Activated gamma-delta T cell treated with Interleukin-2 at 50 U/mL for 16 hours (primary cell): ENCODE measurements at places on chromosomes 2 and 18.
A peak's percentile ranks its signal among the peaks of the same experiment; 100 is the strongest.

GRCh38 chr2:149564983-149565382 lies 22.6 kb downstream of the MMADHC start:
- no peak for DNase-seq

DNA sequence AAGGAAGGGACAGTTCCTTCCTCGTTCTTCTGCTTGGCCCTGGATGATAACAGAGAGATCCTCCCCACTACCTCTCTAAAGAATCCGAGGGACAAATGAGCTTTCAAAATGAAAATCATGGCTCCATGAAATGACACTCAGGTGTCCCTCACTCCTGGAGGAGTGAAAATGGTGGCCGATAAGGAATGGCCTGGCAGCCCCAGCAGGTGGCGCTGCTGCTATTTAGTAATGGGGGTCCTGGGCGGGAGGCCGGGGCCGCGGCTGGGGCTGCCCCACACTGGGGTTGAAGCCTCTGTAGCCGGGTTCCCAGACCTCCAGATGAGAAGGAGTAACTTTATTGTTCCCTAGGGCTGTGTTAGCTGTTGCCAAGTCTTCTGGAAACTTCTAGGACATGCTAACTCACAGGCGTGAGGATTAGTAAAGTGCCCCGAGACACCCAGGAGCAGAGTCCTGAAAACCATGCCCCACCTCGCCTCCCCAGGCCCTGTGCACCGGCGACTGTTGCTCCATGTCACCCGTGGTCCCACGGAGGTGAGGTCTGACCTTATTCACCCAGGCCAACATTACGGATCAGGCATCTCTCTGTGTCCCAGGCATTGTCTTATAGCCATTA lies 138.0 kb downstream of the CTIF start:
- peak; percentile 55 for DNase-seq

GRCh38 chr18:5286525-5286924 lies 9.0 kb downstream of the ZBTB14 start:
- no peak for DNase-seq

GRCh38 chr2:229868794-229869193 lies 53.0 kb downstream of the TRIP12 start:
- no peak for DNase-seq

DNA sequence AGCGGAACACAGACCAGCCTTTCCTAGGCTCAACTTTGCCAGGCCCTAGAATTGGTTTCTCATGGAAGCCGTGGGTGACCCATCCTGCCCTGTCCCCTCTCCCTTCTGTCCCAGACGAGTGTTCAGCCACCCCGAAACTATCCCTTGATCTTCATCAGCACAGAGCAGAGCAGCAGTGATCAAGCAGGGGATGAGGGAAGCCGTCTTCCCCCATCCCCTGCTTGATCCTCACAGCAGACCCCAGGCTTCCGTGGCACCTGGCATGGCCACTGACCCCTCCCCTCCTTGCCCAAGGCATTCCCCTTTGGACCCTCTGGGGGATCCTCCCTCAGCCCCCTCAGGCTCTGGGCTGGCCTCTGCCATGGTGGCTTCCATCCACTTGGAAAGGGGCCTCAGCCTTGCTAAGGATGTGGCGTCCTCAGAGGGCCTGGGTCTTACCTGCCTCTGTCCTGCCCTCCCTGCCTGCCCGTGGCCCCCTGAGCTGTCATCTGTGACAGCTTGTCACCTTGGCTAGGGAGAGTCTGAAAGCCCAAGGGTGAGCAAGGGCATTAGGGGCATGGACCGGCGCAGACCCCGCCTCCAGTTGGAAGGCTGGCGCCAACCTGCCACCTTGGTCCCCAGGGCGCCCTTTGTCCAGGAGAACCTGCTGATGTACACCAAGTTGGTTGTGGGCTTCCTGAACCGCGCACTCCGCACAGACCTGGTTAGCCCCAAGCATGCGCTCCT lies 10.4 kb upstream of the CCDC74A start:
- no peak for DNase-seq

DNA sequence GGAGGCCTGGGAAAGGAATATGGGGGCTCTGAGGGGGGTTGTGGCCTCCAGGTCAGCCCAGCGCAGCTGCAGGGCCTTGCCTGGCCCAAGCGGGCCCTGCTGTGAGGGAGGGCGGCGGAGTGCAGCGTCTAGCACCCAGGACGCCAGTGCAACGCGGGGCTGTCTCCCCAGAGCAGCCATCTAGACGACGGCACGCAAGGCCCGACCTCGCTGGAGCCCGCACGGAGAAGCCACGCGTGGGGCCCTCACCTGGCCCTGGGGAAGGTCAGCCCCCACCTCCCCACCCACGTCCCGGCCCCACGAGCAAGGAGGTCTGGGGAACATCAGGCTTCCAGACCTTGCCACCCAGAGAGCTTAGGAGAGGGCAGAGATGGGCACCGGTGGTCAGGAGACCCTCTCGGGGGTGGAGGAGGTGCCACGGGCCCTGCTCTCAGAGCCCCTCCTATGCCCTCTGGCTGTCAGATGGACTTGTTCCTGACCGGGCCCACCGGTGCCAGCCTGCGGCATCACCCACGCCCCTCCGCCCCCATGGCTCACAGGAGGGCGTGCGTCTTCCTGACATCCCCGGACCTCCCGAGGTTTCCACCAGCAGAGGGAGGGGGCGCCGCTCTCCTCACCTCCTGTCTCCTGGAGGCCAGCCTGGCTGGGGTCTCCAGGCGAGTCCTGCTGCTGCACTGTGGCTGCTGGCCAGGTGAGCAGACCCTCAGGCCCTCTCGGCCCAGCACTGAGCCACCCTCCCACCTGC lies 17.0 kb downstream of the GPR35 start:
- no peak for DNase-seq

- no peak for DNase-seq
These were observed 28.4 kb upstream of the ID2 start for GRCh38 chr2:8653485-8653884.

DNA sequence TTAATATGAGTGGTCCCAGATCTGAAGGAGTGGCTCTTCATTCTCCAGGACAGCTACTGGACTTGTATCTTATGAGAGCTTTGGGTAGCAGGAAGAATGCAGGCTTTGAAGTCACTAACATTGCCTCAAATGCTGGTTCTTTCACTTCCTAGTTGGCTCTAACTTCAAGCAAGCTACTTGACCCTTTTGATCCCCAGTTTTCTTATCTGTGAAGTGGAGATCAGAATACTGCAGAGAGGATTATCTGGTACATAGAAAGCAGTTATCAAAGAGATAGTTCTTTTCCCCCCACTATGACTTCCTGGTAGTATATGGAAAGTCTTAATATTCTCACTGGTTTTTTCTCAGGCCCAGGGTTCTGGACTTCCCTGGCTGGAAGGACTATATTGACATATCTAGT lies 3.4 kb upstream of the PLCL1 start:
- DNase-seq: no peak
